ENCODE measurements at places on chromosomes 16 and 17. TPM values are rescaled to one million over a fixed set of nuclear protein-coding genes. Genes with fewer than 3 reads are reported as not detected.

DNA sequence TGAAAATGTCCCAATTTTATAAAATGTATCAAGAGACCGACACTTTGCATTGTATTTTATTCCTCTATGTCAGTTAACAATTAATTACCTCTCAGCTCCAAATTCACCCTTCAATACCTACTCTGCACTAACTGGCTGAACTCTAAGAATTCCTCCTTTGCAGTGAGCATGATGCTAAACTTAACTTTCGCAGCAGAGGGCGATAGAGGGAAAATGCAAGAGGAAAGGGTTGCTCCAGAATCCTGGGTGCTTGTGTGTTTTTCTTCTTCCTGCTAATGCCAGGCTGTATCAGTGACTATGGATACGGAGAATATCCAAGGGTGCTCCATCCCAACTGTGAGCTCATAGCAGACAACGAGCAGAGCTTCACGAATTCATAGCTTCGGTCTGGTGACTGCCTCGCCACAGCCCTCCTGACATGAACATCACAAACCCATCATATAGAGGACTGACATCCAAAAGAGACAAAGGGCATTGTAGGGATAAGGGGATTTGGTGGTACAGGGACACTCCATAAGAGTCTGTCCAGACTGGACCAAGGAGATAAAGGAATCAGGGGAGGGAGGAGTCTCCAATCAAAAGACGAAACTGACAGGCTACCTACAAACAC is 172.9 kb downstream of the STX8 start:
- H3K27ac ChIP-seq, result no peak overlapping the region
- H3K4me3 ChIP-seq, result no peak overlapping the region
- DNase-seq, result peak; percentile 43
- H3K4me1 ChIP-seq, result no peaks in the 10 kb centered on the region
- H3K27me3 ChIP-seq, result no peaks in the 10 kb centered on the region

GRCh38 chr17:50170662-50171370 is 5.0 kb downstream of the SGCA start:
- H3K27me3 ChIP-seq, result peaks cover 35% of the 10 kb centered on the region
- no peak overlapping the region for H3K4me3 ChIP-seq
- no peak overlapping the region for H3K27ac ChIP-seq
- peaks cover 16% of the 10 kb centered on the region for H3K4me1 ChIP-seq

- no peak overlapping the region for H3K27ac ChIP-seq
- H3K27me3 ChIP-seq, result no peaks in the 10 kb centered on the region
- H3K4me1 ChIP-seq, result no peaks in the 10 kb centered on the region
Observed at GRCh38 chr17:7133424-7133823, 18.8 kb upstream of the ASGR2 start.

DNA sequence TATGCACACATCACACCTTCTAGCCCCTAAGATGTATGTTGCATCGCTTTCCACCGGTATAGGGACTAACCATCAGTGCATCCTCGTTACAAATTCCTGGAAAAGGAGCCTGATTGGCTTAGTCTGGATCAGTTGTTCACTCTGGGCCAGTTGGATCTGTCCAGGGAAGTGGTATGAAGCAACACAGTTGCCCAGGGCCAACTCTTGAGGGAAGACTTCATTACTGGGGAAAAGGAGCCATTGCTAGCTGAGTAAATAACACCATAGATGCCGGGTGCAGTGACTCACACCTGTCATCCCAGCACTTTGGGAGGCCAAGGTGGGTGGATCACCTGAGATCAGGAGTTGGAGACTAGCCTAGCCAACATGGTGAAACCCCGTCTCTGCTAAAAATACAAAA is 275.2 kb upstream of the RBFOX1 start:
- H3K36me3 ChIP-seq, result no peaks in the 10 kb centered on the region
- H3K4me1 ChIP-seq, result no peaks in the 10 kb centered on the region
- no peak overlapping the region for H3K4me3 ChIP-seq
- H3K27ac ChIP-seq, result no peak overlapping the region

DNA sequence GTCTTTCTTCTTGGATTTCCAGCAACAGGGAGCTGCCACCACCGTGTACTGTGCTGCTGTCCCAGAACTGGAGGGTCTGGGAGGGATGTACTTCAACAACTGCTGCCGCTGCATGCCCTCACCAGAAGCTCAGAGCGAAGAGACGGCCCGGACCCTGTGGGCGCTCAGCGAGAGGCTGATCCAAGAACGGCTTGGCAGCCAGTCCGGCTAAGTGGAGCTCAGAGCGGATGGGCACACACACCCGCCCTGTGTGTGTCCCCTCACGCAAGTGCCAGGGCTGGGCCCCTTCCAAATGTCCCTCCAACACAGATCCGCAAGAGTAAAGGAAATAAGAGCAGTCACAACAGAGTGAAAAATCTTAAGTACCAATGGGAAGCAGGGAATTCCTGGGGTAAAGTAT is 389.0 kb downstream of the MAF start:
- no peak overlapping the region for H3K27ac ChIP-seq
- no peak overlapping the region for H3K4me3 ChIP-seq
- DNase-seq, result no peak
- H3K36me3 ChIP-seq, result no peaks in the 10 kb centered on the region
- no peaks in the 10 kb centered on the region for H3K4me1 ChIP-seq
- no peaks in the 10 kb centered on the region for H3K27me3 ChIP-seq

DNA sequence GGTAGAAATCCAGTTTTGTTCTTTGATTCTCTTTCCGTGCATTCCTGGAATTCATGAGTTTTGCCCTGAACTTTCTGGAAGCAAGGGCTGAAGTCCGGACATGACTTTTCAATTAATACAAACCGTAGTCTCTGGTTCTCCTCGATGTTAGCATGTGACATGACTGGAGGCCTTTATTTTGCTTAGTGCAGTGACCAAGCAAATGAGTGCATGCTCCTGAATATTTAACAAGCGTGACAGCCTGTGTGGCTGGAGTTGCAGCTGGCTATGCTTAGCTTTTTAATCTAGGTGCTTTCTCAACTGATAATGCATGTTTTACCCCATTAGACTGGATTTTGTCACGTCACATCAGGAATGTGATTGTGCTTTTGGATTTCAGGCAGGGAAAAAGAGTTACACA is 302.1 kb downstream of the MAP2K6 start:
- H3K27ac ChIP-seq, result no peak overlapping the region
- H3K4me1 ChIP-seq, result no peaks in the 10 kb centered on the region
- no peak for DNase-seq
- no peak overlapping the region for H3K4me3 ChIP-seq
- no peaks in the 10 kb centered on the region for H3K27me3 ChIP-seq
- H3K36me3 ChIP-seq, result no peaks in the 10 kb centered on the region

- H3K4me3 ChIP-seq, result peak overlapping the region; percentile 97
- no peak for DNase-seq
- peaks cover 47% of the 10 kb centered on the region for H3K36me3 ChIP-seq
- no peaks in the 10 kb centered on the region for H3K27me3 ChIP-seq
- H3K27ac ChIP-seq, result peak overlapping the region; percentile 93
Observed at GRCh38 chr17:73231395-73231794, 30.3 kb downstream of the CPSF4L start.

GRCh38 chr17:32483451-32484019 is 3.3 kb upstream of the CDK5R1 start:
- no peak for DNase-seq
- H3K27me3 ChIP-seq, result no peaks in the 10 kb centered on the region
- no peak overlapping the region for H3K4me3 ChIP-seq

NAGS gene
- total RNA-seq, result 1.6 TPM

DNA sequence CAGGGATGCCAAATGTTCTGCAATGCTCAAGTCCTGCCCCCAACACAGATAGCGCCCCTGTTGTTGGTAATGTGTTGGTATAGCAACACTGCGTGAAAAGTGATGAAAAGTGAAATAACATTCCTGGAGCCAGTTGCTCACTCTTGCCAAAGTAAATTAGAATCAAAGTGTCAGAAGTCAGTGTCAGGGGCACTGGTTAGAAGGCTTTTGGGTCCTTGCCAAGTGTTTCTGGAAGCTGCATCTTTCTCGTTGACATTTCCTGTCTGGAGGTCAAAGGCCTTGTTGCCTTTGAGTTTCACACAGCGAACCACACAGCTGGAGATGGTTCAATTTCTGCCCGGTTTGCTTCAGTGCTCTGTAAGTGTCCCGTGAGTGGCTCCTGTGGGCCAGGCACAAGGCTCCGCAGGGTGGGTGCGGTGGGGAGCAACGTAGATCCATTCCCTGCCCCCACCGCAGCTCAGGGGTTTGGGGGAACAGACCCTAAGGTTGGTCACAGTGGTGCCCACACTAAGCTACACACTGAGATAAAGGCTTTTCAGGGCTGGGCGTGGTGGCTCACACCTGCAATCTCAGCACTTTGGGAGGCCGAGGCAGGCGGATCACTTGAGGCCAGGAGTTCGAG is 3.6 kb upstream of the SLC16A5 start:
- no peak overlapping the region for H3K4me3 ChIP-seq
- peak overlapping the region; percentile 50 for H3K27ac ChIP-seq
- no peak for DNase-seq

GRCh38 chr16:8818504-8819270 is 21.0 kb downstream of the PMM2 start:
- no peaks in the 10 kb centered on the region for H3K27me3 ChIP-seq
- H3K36me3 ChIP-seq, result peaks cover 64% of the 10 kb centered on the region
- no peak overlapping the region for H3K27ac ChIP-seq

CCL16 gene
- not detected for total RNA-seq

GAS2L2 gene
- total RNA-seq, result not detected

GRCh38 chr17:78390241-78391050 is 12.0 kb downstream of the PGS1 start:
- no peak for DNase-seq
- no peak overlapping the region for H3K27ac ChIP-seq
- H3K27me3 ChIP-seq, result no peaks in the 10 kb centered on the region
- H3K4me3 ChIP-seq, result no peak overlapping the region
- peaks cover 39% of the 10 kb centered on the region for H3K4me1 ChIP-seq
- H3K36me3 ChIP-seq, result peaks cover 20% of the 10 kb centered on the region

GALR2 gene
- total RNA-seq, result 0.27 TPM

- H3K27ac ChIP-seq, result no peak overlapping the region
- DNase-seq, result no peak
- no peak overlapping the region for H3K4me3 ChIP-seq
- H3K27me3 ChIP-seq, result peaks cover 75% of the 10 kb centered on the region
- H3K36me3 ChIP-seq, result no peaks in the 10 kb centered on the region
Observed at GRCh38 chr16:23902034-23902747, 66.4 kb downstream of the PRKCB start.

GRCh38 chr16:53773150-53773846 is 69.3 kb downstream of the FTO start:
- no peak overlapping the region for H3K4me3 ChIP-seq
- H3K27me3 ChIP-seq, result no peaks in the 10 kb centered on the region
- H3K4me1 ChIP-seq, result peaks cover 36% of the 10 kb centered on the region
- no peaks in the 10 kb centered on the region for H3K36me3 ChIP-seq

ST6GALNAC1 gene
- 52.4 TPM for total RNA-seq

DNA sequence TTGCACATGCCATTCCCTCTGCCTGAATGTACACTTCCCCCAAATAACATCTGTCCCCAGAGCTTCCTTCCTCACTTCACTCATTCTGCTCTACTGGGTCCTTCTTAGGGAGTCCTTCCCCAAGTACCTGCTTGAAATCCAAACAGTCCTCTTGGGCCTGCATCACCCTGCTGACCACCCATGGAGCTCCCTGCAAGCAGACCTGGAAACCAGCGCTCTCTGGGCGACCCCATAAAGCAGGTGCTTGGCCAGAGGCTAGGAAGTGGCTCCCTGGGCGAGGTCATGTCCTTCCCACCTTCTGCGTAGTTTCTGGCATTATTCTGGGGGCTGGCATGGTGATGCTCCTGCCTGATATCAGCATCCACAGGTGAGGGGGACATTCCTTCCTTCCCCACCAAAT is 12.2 kb upstream of the NTN1 start:
- DNase-seq, result no peak
- H3K4me3 ChIP-seq, result no peak overlapping the region
- no peaks in the 10 kb centered on the region for H3K4me1 ChIP-seq
- H3K36me3 ChIP-seq, result no peaks in the 10 kb centered on the region
- no peak overlapping the region for H3K27ac ChIP-seq

TBC1D28 gene
- not detected for total RNA-seq

C1QTNF1 gene
- total RNA-seq, result 3.1 TPM

GRCh38 chr17:42155614-42156045 is 841 bp upstream of the RAB5C start:
- no peak for DNase-seq
- peak overlapping the region; percentile 90 for H3K4me3 ChIP-seq
- peaks cover 28% of the 10 kb centered on the region for H3K36me3 ChIP-seq
- no peaks in the 10 kb centered on the region for H3K27me3 ChIP-seq

DNA sequence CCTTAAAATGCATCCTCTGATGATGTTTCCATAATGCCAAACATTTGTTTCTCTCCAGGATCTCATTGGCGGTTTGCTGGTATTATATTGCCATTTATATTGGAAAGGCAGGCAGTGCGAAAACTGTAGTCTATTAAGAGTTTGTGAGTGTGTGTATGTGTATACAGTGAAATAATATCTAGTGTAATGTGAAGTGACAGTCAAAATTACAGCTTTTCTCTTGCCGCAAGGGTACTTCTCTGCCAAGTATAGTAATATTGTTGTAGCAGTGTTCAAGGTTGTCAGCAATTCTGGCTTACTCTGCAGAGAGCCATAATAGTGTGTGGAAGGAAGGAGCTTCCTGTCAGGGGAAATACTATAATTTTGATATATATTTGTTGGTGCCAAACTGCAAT is 178.6 kb downstream of the WWOX start:
- H3K4me3 ChIP-seq, result no peak overlapping the region
- H3K4me1 ChIP-seq, result no peaks in the 10 kb centered on the region
- H3K27me3 ChIP-seq, result no peaks in the 10 kb centered on the region
- no peaks in the 10 kb centered on the region for H3K36me3 ChIP-seq
- no peak overlapping the region for H3K27ac ChIP-seq
- DNase-seq, result no peak

DNA sequence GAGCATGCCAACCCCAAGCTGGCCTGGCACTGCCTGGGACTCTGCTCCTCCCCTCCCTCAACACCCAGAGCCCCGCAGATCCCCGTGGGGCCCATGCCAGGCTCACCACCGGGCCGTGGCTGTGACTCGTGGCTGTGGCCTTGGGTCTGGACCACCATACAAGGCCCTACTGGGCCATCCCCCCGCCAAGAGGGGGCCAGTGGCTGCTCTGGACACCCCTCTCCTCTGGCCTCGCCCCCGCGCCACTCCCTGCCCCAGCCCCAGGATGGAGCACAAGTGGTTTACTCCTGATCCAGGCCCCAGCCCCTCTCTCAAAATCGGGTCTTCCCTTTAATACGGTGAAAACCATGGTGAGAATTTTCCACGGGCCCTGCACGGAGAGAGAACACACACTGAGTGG is 3.0 kb downstream of the PABPN1L start:
- peaks cover 9% of the 10 kb centered on the region for H3K36me3 ChIP-seq
- H3K4me1 ChIP-seq, result no peaks in the 10 kb centered on the region
- H3K27ac ChIP-seq, result no peak overlapping the region
- peaks cover 29% of the 10 kb centered on the region for H3K27me3 ChIP-seq
- no peak for DNase-seq

- DNase-seq, result no peak
- H3K27me3 ChIP-seq, result no peaks in the 10 kb centered on the region
- H3K27ac ChIP-seq, result no peak overlapping the region
- H3K36me3 ChIP-seq, result no peaks in the 10 kb centered on the region
Observed at GRCh38 chr17:54007855-54008254, 185.1 kb downstream of the KIF2B start.

DEXI gene
- total RNA-seq, result 32.3 TPM

Data from Calu3 (cell line).